Vagina (tissue), 2 donors: ENCODE measurements at places on chromosomes 11 and 22. TPM values are rescaled to one million over a fixed set of nuclear protein-coding genes. Genes with fewer than 3 reads are reported as not detected.

DNA sequence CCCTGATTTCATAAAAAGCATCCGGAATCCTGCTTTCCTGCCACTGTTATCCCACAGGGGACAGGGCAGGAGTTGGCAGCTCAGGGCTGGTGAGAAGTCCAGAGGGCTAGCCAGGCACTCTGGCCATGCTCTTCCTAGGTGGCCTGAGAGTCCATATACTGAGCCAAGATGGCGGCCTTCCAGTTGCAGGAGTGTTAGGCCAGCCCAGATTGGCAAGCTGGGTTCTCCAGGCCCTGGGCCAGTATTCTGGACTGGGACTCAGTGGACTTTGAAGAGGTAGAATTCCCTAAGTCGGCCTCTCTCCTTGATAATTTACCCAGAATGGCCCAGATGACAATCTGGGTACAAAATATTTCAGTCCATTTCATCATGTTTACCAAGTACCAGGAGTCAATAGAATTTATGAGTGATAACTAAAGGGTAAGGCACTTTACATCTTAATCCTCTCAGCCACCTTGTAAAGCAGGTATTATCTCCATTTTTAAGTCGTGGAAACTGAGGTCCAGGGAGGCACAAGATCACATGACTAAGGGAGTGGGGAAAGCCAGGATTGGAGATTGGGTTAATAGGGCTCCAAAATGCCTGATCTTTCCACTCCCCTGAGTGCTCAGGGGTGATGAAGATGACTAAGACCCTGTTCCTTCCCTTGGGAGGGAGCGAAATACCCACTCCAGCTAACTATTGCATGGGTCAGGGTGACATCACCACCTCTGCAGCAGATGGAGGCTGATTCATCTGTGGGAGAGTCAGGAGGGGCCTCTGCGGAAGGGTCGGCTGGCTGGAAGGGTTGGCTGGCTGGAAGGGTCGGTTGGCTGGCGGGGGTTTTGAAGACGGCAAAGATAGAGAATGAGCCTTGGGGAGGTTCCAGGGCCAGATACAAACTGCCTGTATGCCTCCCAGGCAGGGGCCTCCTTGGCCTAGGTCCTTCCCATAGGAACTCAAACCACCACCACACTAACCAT lies 1.2 kb upstream of the MICALL1 start:
- H3K27ac ChIP-seq: peak overlapping the region; percentile 96
- peak; percentile 94 for DNase-seq
- no peaks in the 10 kb centered on the region for H3K36me3 ChIP-seq
- peaks cover 55% of the 10 kb centered on the region for H3K4me1 ChIP-seq

DNA sequence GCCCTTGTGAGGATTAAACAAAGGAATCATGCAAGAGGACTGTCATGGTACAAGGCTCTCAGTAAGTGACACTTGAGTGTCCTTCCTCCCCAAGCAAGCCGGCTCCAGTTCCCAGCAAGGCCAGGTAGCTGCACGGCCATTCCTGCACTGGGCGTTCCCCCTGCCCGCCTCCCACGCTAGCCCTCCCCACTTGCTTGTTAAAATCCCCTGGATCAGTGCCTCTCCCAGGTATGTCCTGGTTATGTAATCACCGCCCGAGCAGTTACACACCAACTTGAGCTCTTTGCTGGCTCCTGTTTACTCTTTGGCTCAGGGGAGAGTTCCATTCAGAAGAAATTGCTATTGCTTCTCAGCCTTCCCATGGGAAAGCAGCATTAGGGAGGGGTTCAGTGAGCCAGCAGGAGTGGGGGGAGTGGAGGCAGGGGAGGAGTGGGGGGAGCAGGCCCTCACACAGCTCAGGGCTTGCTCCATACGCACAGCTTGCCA lies 19.4 kb upstream of the MYEOV start:
- DNase-seq: no peak
- H3K27ac ChIP-seq: no peak overlapping the region
- no peaks in the 10 kb centered on the region for H3K27me3 ChIP-seq
- no peak overlapping the region for H3K4me3 ChIP-seq

DNA sequence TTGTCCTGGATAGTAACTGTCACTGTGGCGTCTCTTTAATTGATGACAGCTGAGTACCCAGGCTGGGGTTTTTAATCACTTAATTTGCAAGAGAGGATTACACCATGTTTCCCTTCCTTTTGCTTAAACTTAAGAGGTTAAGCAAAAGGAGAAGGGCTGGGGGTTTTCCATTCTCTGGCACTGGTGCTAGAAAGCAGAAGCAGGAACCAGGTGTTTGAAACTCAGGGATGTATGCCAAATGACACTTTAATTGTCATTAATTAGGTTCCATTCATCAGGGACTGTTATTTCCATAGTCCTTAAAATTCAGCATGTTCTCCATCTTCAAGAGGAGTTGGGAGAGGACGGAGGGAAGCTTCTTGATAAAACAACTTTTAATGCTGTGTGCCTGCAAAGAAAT lies 746.2 kb downstream of the NELL1 start:
- no peak overlapping the region for H3K4me3 ChIP-seq
- H3K36me3 ChIP-seq: no peaks in the 10 kb centered on the region
- no peaks in the 10 kb centered on the region for H3K4me1 ChIP-seq
- no peaks in the 10 kb centered on the region for H3K27me3 ChIP-seq
- DNase-seq: no peak

DNA sequence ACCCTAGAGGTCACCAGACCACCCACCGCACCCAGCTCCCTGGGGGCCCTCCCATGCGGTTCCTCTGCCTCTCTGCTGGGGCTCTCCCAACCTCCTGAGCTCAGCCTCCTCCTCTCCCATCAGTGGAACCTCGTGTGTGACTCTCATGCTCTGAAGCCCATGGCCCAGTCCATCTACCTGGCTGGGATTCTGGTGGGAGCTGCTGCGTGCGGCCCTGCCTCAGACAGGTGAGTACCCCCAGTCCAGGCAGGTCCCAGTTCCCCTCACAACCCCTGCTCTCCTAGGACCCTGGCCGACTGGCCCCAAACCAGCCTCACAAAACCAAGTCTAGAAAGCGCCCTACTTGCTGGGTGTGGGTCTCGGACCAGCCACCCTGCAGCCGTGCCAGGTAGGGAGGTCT lies 1.6 kb downstream of the SLC22A12 start:
- no peaks in the 10 kb centered on the region for H3K27me3 ChIP-seq
- H3K4me1 ChIP-seq: no peaks in the 10 kb centered on the region
- H3K36me3 ChIP-seq: no peaks in the 10 kb centered on the region
- no peak overlapping the region for H3K4me3 ChIP-seq
- H3K27ac ChIP-seq: no peak overlapping the region
- DNase-seq: no peak

TRPC6 gene
- total RNA-seq: 5.6 TPM

DNA sequence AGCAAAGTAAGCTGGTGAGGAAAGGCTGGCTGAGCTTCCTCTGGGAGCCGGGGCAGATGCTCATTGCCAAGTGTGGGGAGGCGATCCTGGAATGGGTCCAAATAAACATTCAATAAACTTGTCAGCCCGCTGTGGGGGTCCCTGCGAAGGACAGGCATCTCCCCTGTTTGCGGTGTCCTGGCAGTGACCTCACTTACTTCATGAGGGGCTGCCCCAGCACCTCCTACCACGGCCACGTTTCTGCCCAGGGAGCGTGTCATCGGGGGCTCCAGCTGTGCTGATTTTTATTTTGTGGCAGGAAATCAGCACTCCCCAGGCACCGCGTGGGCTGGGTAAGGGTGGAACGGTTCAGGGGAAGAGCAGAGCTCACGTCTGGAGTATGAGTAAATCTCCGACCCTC lies 493.9 kb upstream of the B3GAT1 start:
- no peak overlapping the region for H3K4me3 ChIP-seq
- H3K4me1 ChIP-seq: no peaks in the 10 kb centered on the region
- H3K27me3 ChIP-seq: no peaks in the 10 kb centered on the region
- DNase-seq: no peak

GRCh38 chr11:119791701-119792151 lies 62.7 kb upstream of the NECTIN1 start:
- H3K27me3 ChIP-seq: no peaks in the 10 kb centered on the region
- no peak for DNase-seq
- H3K4me1 ChIP-seq: peaks cover 8% of the 10 kb centered on the region
- no peaks in the 10 kb centered on the region for H3K36me3 ChIP-seq
- no peak overlapping the region for H3K27ac ChIP-seq
- no peak overlapping the region for H3K4me3 ChIP-seq

DNA sequence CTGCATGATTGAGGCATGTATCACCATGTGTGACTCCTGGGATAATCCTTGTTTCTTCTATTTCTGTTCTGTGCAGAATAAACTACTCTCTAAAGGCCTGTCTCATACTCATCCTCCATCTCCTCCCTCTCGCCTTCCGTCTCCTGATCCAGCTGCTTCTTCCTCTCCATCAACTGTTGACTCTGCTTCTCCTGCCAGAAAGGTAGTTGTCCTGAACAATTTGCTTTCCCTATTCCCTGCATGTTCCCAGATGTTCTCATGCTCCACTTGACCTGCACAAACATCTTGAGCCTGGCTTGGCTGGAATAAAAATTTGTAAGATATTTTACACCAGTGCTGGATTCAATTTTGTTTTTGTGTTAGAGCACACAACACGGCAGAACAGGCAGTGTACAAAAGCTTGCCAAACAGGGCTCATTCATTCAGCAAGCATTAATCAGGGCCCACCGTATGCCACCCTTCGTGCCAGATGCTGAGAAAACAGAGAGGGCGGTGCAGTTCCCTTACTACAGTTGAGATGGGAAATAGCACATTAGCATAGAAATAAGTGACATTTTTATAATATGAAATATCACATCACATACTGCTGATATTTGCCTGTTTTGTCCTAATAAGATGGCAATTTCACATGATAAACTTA lies 133.3 kb upstream of the PARVA start:
- H3K27ac ChIP-seq: no peak overlapping the region
- H3K4me3 ChIP-seq: no peak overlapping the region
- no peaks in the 10 kb centered on the region for H3K27me3 ChIP-seq
- H3K4me1 ChIP-seq: peaks cover 18% of the 10 kb centered on the region
- H3K36me3 ChIP-seq: no peaks in the 10 kb centered on the region

DNA sequence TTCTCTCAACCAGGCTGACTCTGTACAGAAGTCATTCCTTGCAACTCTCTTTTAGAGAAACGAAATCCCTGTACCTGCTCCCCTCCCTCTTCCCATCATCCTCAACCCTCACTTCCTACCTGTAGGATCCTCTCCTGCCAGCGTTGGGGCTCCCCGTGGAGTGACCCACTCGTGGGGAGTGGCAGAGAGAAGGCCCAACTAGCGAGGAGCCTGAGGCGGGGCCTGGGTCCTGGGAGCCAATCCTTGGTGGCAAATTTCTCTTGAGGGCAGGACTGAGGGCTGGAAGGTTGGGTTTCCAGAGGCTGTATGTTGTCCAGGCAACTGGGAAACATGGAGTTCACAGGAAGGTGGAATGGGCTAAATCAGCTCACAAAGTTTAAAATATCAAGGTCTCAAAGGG lies 10.4 kb downstream of the NHERF4 start:
- H3K36me3 ChIP-seq: no peaks in the 10 kb centered on the region
- H3K27ac ChIP-seq: no peak overlapping the region
- DNase-seq: no peak
- H3K4me3 ChIP-seq: no peak overlapping the region
- H3K27me3 ChIP-seq: no peaks in the 10 kb centered on the region
